Right renal pelvis (tissue), 4 donors: ENCODE measurements at places on chromosomes 16 and 17.

DNA sequence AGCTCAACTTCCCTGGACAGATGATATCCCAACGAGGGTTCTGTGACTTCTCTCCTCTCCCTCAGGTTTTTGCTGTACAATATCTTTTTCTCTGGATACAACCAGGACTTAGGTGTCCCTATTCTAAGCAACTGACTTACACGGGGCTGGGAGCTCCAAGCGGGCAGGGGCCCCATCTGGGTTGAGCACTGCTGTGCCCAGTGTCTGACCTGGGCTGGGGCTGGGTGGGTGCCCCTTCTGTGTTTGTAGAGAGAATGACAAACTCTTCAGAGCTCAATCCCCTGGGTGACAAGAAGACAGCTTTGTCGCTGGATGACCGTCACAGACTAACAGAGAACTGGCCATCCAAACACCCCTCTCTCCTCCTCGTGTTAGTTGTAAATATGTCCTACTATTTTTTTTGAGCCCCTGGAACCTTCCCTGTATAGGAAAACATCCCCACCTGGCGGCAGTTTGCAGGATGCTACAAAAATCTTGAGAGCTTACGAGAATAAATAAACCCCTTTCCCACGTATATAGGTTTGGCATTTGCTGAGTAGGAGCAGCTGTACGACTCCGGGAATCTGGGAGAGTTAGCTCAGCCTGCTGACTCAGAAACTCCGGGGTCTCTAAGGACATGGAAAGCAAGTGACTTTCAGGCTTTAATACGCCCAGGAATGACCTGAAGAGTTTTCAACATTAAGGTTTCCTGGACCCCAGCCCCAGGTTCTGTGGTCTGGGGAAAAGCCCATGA lies 23.7 kb upstream of the RCVRN start:
- DNase-seq: peak; percentile 73

DNA sequence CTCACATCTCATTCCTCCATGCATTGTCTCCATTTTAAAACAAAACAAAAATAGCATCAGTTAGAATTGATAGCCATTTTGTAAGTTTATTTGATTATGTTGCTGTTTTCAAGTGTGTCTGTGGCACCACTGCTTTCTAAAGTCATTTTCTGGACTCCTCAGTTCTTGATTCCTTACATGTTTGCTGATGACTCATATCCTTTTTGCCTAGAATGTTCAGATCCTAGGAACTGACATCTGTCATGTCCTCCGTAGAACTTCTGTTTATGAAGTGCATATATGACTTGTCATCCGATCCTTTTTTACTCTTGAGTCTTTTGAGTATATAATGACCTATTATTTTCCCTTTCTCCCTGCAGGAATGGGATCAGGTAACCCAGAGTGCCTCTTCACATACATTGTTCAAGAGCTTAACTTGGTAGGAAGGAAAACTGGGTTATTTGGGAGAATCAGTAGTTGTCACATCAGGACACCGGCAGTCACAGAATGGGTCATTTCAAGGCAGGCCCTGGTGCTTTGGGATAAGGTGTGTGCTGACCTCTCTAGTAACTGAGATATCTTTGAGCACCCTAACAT lies 69.2 kb downstream of the MAP2K4 start:
- DNase-seq: no peak

GRCh38 chr17:39776252-39776651 lies 38.5 kb downstream of the GRB7 start:
- DNase-seq: no peak

- no peak for DNase-seq
These were observed 139.6 kb upstream of the NOL11 start for GRCh38 chr17:67578142-67578457.

GRCh38 chr16:79202977-79203376 lies 397.6 kb downstream of the MAF start:
- no peak for DNase-seq

GRCh38 chr16:89005201-89006035 lies 28.4 kb upstream of the CBFA2T3 start:
- DNase-seq: no peak

DNA sequence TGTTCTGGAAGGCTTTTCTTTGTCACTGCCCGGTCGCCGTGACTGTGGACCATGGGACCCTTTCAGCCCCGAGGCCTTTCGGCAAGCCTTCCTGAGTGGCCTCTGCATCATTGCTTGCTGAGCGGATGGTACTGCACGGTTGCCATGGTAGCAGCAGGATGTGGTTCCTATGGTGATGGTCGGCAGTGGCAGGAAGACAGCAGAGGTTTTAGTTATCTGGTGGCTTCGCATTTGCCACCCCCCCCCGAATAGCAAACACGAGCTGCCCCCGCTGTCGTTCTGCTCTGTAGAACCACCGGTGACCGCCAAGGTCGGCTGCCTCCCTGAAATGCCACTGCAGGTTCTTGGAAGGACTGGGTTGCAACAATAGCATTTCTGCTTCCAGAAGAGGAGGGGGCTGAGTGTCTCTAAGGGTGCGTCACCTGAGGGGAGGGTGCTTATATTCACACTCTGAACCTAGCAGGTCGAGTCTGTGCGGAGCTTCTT lies 76.6 kb downstream of the CMIP start:
- DNase-seq: no peak
